ENCODE measurements at places on chromosomes 5 and 9. TPM values are rescaled to one million over a fixed set of nuclear protein-coding genes. Genes with fewer than 3 reads are reported as not detected.

Gene FYB1
- polyA plus RNA-seq = not detected

Gene SLC36A3
- not detected for polyA plus RNA-seq

Gene ENHO
- polyA plus RNA-seq = 1.5 TPM

Gene FOXD4L5
- 0.05 TPM for polyA plus RNA-seq

Gene CARTPT
- polyA plus RNA-seq = not detected

Gene SOHLH1
- polyA plus RNA-seq = not detected

Gene RRAGA
- 106 TPM for polyA plus RNA-seq

Gene COL23A1
- polyA plus RNA-seq = 0.03 TPM

Gene WNT8A
- polyA plus RNA-seq = not detected

Gene ANGPTL2
- 12.3 TPM for polyA plus RNA-seq

Gene SPRY4
- 18.0 TPM for polyA plus RNA-seq

Gene F2RL1
- polyA plus RNA-seq = 41.3 TPM

Data from SK-N-SH (cell line).